ENCODE measurements at places on chromosomes 2 and 18.

GRCh38 chr2:112523291-112523777 is 18.9 kb upstream of the POLR1B start:
- DNase-seq: no peak

DNA sequence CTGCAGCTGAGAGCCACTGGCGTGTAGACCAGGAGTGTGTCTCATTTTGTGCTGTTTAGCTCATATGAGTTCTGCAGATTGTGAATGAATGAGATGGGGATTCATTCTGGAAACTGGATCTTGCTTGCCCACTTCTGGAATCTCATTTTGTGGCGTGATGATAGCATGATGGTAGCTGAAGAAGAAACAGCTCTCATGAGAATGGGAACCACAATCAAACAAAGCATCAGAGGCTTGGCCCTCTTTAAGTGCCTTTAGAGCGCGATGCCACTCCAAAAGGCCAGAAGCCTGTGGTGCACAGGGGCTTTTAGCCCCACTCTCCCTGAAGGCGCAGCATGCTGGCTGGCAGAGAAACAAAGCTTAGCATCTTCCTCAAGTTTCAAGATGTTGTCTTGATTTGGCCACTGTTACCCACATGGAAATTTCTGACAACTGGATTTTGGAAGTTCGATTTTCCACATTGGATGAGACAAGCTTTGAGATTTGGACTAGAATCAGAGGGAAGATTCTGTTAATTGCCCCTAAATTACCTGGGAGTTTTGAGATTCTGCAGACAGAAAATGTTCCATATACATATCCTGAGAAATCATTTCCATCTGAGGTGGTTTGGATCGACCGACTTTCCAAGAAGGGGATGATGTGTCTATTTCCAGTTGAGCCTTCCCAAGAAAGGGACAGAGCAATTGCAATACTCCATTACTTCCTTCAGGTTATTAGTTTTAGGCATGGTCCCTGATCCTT is 234.5 kb downstream of the VAPA start:
- no peak for DNase-seq

DNA sequence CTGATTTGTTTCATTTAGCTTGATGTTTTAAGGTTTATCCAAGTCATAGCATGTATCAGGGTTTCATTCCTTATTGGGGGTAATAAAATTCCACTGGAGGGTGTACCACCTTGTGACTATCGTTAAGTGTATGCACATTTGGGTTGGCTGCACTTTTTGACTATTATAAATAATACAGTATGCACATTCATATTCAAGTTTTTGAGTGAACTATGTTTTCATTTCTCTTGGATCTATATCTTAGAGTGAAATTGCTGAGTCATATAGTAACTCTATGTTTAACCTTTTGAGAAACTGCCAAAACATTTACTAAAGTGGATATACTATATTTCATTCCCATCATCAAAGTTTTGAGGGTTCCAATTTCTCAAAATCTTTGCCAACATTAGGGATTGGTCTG is 952.7 kb downstream of the TDRD15 start:
- DNase-seq: no peak

DNA sequence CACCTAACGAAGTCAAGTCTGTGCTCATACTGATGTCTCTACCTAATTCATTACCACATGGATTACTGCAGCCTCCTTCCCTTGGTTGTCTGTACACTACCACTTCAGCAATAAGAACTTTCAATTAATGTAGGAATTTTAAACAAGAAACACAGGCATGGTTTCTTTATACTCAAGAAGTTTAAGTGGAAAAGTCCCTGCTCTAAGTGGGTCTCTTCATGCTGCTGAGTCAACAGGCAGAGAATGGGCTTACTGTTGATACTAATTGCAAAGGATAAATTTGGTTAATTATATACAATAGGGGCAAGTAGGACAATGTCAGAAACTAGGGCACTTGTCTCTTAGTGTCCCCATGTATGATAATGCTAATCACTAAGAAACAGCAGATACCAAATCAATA is 392.6 kb downstream of the DSEL start:
- DNase-seq: no peak

DNA sequence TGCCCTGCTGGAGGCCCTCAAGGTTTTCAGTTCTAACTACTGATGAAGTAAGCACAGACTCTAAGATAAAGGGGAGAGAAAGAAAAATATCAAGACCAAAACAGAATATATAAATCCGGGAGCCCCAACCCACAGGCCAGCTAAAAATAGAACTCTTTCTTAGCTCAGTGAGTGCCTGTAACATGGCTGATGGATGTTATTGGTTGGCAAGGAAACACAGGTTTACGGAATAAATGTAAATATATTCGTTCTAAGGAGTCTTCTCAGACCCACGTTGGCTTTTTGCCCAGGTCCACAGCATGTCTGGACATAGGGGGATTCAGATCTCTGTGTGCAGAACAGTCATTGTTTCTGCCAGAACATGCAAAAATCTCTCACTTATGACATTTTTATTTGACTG is 139.0 kb upstream of the SERPINE2 start:
- DNase-seq: no peak

- no peak for DNase-seq
Measured at GRCh38 chr2:65360441-65360840, 72.0 kb downstream of the SPRED2 start.

DNA sequence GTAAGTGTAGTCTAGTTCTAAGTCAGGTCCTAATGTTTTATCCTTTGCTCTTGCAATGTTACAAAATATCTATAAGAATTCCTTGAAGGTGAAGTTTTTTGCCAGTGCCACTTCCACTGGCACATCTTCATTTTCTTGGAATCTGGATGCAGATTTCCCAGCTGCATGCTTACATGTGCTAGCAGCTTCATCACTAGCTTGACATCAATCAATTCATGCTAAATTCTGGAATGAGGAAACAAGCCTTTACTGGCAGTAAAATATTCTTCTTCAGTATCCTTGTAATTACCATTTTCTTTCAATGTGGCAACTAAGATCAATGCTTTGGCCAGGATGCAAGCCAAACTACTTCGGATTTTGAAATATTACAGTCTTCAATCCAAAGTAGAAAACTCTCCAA is 200.6 kb upstream of the SIX2 start:
- no peak for DNase-seq

GRCh38 chr2:222196159-222196558 is 102.6 kb downstream of the PAX3 start:
- no peak for DNase-seq

DNA sequence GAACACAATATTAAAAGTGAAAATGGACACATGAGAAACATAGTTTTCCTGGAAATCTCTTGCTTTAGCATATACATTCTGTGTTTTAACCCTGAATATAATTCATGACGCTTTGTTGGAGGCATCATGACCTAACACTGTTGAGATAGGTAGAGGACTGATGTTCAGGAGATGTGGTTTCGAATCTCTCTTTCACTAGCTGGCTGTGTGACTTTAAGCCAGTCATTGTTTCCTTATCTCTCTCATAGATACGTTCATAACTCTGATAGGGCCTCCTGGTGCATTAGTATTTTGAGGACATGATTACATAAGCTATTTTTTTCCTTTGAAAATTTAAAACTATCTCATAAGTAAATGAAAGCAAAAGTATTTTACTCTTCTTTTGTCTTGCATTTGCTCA is 179.0 kb upstream of the DTNA start:
- no peak for DNase-seq

GRCh38 chr2:71629771-71630453 is 176.6 kb downstream of the DYSF start:
- DNase-seq: no peak

DNA sequence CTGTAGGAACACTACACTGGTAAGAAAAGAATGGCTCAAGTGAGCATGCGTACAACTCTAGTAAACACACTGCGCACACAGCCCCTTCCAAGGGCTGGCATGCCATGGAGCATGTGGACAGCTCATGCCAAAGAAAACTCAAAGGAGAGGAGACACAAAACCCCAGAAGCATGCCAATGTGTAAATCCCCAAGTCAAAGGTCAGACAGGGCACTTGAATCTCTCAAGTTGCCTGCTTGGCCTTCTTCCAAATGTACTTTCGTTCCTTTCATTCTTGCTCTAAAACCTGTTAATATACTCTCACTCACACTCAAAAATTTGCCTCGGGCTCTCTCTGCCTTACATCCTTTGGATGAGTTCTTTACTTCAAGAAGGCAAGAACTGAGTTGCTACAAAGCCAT is 365.3 kb downstream of the NBAS start:
- DNase-seq: no peak

DNA sequence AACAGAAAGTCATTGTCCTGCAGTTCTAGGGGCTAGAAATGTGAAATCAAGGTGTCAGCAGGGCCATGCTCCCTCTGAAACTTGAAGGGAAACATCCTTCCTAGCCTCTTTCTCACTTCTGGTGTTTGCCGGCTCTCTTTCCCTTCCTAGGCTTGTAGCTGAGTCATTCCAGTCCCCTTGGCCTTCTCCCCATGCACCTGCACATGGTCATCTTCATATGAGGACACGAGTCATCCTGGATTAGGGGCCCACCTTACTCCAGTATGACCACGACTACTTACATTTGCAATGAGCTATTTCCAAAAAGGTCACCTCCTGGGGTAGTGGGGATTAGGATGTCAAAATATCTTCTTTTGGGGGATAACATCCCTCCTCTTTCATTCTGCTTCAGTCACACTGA is 168.5 kb upstream of the CXCR4 start:
- DNase-seq: no peak

GRCh38 chr18:37403788-37404187 is 161.8 kb downstream of the CELF4 start:
- no peak for DNase-seq

DNA sequence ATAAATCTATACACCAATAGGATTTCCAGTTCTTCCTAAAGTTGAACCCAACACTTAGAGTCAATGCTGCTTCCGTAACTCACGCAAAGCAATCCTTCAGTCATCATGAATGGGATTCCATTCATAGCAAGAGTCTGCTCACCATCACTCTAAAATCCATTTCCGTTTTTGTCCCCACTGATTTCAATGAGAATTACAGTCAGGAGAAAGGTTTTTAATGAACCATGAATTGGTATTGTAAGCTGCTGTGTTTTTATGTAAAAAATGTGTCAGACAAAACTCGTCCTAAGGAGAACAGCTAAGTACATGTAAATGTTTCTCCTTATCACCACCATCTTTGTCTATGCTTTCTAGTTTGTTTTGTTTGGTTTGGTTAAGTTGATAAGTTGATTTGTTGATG is 391.5 kb downstream of the IRS1 start:
- DNase-seq: no peak

DNA sequence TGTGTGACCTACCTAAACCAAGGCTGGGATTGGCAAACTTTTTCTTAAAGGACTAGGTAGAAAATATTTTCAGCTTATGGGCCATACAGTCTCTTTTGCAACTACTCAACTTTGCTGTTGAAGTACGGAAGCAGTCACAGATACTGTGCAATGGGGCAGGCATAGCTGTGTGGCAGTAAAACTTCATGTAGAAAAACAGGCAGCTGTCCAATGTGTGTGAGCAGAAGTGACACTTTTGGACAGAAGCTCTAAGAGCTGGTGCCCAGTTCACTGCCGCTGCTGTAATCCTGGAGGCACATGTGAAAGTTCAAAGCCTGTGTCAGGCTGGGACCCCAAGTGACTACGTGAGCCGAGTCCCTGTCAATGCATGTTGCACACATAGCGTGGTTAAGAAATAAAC is 46.7 kb downstream of the MAPK4 start:
- no peak for DNase-seq

DNA sequence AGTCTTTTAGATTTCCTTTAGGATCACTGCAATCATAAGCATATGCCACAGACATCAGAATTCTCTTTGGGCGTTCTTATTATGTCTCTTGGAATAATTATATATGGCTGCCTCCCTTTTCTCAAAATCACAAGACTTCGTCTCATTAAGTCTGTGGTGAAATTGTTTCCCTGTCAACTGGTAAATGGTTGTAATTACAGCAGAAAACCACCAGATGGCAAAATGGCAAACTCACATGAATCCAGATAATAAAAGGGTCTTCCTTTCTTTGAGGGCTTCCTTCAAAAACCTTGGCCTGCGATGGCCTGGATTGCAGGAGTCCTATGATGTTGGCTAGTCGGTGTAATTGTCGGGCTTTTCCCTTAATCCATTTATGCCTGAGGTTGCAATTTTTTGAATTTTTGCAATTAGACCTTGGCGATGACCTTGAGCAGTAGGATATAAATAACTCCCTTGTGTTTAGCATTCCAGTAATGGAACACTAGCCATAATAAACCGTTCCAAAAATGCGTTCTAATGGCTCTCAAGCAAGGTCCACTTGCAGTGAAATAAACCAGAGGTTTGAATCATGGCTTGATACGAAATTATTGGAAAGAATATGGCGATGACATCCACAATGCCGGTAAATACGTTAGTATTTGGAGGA is 656.4 kb downstream of the MBD2 start:
- no peak for DNase-seq

GRCh38 chr2:26710743-26711456 is 18.4 kb downstream of the KCNK3 start:
- no peak for DNase-seq

GRCh38 chr2:84885111-84885510 is 4.2 kb upstream of the TRABD2A start:
- no peak for DNase-seq

- DNase-seq: no peak
Measured at GRCh38 chr2:65974067-65974723, 460.7 kb upstream of the MEIS1 start.

DNA sequence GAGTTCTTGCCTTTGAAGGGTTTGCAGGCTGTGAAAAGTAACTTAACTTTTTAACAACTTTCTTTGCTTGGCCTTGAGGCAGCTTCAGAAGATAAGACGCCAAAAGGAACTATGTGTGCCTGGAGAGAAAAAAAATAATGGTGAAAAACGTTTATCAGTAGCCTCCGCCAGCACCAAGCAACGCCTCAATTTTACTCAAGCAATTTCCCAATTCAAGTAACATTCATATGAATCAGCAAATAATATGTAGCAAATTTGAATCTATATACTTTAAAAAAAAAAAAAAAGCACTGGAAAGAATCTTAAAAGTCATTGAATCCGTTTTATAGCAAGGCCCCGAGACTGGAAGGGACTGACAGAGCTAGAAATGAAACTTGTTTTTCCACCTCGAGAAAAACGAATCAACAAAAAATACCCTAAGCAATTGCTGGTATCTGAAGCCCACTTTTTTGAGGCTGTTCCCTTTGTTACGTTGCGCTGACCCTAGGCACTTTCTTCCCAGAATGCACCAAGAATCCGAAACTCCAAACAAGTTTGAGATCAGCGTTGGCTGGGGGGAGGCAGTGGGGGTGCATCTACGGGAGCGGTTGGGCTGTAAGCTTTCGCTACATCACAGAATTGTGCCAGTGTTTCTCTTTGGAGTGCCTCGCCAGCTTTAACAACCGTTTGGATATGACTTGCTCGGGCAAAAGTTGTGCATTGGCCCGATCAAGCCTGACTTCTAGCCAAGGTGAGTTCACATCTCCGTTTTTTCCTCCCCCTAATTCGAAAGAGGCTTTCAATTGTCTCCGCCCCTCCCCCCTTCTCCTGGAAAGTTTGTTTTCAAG is 2.7 kb upstream of the TGIF1 start:
- DNase-seq: peak; percentile 65
